ENCODE measurements at places on chromosomes 2 and 18.

DNA sequence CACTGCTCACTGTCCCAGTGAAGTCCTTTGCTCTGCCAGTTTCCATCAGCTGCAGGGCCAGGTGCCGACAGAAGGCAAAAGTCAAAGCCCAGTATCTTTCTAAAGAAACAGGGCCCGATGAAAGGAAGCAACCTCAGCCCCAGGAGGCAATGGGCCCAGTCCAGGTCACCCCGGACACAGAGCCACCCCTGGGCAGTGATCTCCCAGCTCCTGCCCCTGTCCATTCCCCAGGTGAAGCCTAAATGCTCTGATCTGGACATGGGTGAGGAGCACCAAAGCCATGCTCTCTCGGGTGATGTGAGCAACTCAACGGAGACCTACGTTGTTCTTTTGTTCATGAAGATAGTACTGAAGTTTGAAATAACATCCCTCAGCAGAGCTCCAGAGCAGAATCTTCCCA lies 61.6 kb downstream of the HDAC4 start:
- no peak for DNase-seq

DNA sequence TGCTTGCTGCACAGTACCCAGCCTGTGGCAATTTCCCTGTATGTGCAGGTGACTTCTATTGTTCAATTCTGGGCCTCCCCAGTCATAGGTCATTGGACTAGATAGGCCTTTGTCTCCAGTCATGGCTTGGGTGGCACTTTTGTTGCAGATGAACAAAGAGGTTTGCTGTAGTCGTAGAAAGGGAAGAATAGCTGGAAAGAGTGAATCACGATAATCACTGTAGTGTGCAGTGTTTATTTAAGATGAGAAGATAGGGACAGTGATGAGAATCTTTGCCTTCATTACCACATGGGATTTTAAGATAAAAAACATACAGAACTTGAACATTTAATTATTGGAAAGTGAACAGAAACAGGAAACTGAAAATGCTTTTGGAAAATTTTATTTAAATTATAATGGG lies 156.1 kb upstream of the CYRIA start:
- DNase-seq: no peak

GRCh38 chr2:199985625-199986207 lies 30.3 kb downstream of the MAIP1 start:
- peak; percentile 90 for DNase-seq

DNA sequence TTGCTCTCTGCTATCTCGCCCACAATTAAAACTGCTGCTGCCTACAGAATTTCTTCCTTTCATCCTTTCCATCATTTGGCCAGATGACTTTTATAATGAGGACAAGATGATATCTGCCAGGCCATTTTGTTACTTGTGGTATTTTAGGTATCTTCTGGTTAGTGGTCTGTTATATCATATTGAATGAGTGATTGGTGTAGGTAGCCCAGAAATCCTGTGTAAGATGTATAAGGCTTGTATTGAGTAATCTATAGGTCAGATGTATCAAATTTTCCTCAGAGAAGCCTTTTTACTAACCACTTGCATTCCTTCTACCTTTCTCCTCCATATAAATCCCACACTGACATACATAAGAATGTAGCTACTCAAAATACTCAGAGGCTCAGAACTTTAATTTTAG lies 118.3 kb downstream of the UBR3 start:
- no peak for DNase-seq

DNA sequence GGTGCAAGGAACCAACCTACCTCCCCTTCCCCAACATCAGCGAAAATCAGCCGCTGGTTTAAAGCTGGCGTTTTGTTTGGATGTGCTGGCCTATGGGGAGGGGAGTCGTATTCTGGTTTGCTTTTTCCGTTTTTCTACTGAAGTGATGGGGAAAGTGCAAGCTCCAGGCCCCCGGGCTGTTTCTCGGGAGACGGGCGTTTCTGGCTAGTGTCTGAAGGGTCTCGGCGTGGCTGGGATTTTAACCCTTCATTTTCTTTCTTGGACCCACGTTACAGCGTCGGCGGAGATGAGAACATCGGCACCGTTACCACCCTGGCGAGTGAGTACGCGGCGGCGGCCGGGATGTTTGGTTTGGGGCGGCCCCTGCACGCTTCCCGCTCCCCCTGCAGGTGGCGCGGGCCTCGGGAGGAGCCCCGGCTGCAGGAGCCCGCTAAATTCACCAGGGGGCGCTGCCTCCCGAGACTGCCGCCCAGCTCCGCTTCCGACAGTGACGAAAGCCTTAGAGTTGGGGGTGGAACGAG lies 70.7 kb downstream of the PLB1 start:
- DNase-seq: peak; percentile 88

DNA sequence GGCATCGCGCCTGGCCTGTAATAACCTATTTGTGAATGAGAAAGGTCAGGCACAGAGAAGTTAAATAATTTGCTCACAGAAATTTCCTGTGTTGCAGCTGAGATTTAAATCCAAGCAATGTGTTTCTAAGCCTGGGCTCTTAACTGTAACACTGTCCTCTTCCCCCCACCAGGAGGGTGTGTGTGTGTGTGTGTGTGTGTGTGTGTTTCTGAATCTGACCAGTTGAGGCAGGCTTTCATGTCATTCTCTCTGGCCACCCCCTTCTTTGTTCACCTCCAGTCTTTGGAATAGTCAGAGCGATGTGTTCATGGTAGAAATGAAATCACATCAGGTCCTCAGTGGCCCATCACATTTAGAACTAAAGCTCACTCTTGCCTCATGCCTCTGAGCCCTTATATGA lies 81.2 kb downstream of the NEDD4L start:
- peak; percentile 35 for DNase-seq

GRCh38 chr2:219772103-219772635 lies 144.7 kb downstream of the SLC4A3 start:
- DNase-seq: no peak

GRCh38 chr2:138298900-138299299 lies 202.7 kb upstream of the SPOPL start:
- no peak for DNase-seq

DNA sequence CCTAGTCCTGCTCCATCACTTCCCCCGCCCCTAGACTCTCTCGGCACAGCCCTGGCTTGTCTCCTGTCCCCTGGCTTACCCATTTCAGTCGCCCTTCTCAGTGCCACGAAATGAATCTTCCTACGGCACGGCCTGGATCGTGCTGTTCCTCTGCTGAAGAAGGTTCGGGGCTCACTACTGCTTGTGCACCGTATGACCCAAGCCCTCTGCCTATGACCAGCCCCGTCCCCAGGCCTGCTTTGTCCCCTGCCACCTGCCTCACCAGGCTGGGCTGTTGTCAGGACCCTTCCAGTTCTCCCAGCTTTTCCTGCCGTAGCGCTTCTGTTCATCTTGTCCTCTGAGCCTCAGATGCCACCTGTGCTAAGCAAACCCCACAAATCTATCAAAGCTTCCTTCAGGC lies 13.9 kb downstream of the CHMP1B start:
- DNase-seq: no peak

GRCh38 chr2:218329826-218330593 lies 26.6 kb upstream of the CATIP start:
- DNase-seq: no peak

DNA sequence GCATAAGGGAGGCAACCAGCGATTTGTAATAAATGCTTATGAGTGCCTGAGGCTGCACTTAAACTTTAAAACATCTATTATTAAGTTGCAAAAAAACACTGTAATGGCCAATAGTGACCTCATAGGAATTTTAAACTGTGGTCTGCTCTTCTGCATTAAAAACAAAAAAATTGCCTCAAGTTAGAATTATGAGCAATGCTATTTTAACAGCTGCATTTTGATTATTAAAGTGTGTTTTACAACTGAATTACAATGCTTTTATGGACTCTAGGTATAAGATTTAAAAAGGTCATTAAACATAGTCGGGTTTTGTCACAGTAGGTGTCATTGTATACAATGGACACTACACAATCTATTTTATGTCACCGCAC lies 528.7 kb upstream of the FANCL start:
- no peak for DNase-seq

- DNase-seq: peak; percentile 70
Measured at GRCh38 chr2:71609958-71610357, 156.6 kb downstream of the DYSF start.

DNA sequence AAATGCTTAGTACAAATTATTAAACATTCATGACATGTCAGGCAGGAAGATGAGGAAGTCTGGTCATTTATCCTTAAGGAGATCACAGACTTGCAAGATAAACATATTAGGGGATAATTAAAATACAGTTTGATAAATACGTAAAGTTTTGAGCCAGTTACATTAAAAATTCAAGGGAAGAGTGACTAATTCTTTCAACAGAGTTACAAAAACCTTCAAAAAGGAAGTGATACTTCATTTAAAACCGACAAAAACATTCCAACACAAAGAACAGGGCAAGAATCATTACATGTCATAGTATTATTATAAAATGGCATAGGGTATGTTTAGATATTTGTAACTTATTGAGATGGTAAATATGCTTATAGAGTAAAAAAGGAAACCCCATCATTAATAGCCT lies 636.0 kb downstream of the NR4A2 start:
- DNase-seq: no peak

DNA sequence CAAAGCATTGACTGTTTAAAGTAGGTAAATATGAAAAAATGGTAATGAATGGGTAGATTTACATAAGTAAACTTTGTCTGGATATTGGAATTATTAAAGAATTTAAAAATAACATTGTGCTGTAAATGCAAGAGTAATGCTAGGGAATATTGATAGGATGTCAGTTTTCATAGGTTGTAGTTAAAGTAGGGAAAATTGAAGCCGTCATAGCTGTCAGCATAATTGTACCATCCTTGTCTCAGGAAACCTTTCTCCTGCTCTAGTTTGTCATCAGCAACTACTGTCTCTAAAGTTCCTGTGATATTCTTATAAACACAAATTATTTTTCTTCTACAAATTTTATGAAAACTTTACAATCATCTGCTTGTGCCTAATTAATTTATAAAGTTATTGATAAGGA lies 10.1 kb upstream of the SPAG16 start:
- no peak for DNase-seq

DNA sequence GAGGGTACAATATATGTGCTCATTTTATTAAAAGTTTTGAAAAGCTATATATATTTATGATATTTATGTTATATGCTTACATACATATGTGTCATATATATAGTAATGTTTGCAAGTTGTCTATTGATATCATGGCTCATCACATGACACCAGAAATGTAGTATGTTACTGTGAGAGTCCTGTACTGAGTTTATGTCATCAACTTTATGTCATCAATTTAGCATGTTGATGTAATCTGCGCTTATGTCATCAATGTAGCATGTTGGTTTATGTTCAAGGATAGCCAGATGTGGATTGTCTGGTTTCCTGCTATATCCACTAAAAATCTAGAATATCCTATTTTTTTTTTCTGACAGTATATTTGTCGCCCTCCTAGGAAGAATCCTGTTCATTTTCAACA lies 77.4 kb downstream of the APLF start:
- DNase-seq: no peak

GRCh38 chr18:63078471-63078870 lies 241.1 kb downstream of the BCL2 start:
- DNase-seq: no peak

GRCh38 chr2:194103941-194104659 lies 1552.9 kb upstream of the SLC39A10 start:
- peak; percentile 32 for DNase-seq

DNA sequence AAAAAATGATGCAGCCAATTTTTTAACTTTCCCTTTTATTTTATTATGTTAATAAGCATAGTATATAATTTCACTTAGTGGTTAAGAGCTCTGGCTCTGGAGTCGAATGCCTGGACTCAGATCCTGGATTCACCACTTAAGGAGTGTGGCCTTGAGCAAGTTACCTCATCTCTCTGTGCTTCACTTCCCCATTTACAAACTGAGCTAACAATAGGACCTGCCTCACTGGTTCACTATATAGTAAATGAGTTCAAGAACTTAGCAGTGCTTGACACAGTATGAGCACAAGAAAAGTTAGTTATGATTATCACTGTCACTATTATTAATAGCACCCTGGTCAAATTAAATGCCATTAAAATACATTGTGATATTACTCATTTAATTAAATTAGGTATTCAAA lies 30.6 kb downstream of the SCN3A start:
- DNase-seq: no peak

- DNase-seq: no peak
Measured at GRCh38 chr18:50284255-50284885, 3.0 kb upstream of the MBD1 start.

- peak; percentile 57 for DNase-seq
Measured at GRCh38 chr2:112674229-112674628, 28.5 kb downstream of the SLC20A1 start.

- no peak for DNase-seq
Measured at GRCh38 chr18:46434629-46435028, 222.4 kb downstream of the LOXHD1 start.

GRCh38 chr2:11938196-11938595 lies 191.8 kb downstream of the LPIN1 start:
- no peak for DNase-seq

DNA sequence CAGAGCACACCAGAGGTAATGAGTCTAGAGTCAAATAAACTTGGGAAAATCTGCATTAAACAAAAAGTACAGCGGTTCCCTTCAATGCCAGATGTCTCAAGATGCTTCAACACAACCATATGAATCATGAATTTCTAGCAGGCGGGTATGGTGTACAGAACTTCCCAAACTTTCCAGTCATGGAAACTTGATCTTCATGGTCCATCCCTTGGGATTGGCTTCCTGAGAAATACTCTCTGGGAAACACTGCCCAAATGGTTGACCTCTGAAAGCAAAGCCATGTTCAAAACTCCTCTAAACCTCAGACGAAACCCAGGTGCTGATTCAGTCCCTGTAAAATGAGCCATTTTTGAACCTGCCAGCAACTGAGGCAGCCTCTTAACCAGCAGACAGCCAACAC lies 16.4 kb upstream of the TMEM247 start:
- no peak for DNase-seq

DNA sequence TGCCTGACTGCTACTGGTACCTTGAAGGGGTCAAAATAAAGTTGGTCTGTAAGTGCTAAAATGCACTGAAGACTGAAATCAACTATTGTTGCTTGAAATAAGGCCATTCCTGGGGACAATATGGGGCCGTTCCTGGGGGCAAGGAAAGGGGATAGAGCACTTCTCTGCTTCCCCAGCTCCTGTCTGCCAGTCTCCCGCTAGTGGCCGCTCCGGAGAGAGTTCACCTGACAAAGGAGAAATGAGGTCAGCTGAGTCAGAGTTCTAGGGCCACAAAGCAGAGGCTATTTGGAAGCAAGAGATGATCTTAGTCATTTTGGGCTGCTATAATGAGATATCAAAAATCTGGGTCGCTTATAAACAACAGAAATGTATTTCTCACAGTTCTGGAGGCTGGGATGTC lies 345.9 kb downstream of the TSN start:
- DNase-seq: no peak

GRCh38 chr18:67790527-67790926 lies 274.0 kb upstream of the DSEL start:
- no peak for DNase-seq

GRCh38 chr18:31554776-31555175 lies 36.9 kb upstream of the TTR start:
- DNase-seq: no peak

DNA sequence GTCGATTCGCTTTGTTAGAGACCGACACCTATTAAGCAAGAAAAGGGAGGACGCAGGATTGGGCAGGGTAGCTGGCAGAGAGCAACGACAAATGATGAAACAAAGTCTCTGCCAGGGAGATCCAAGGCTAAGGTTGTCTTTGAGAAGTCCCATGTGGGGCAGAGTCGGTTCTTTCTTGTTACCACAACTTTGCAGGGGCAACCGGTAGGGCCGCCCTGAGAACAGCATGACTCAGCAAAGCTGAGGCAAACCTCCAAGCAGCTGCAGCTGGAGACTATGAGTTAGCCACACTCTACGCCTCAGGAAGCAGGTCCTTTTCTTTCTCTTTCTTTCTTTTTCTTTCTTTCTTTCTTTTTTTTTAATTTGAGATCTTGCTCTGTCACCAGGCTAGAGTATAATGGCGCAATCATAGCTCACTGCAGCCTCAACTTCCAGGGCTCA lies 452.3 kb upstream of the ID2 start:
- DNase-seq: peak; percentile 68

Data from choroid plexus epithelial cell (primary cell).